Brain (organoid and tissue), 16 donors: ENCODE measurements at places on chromosomes 12 and 14. TPM values are rescaled to one million over a fixed set of nuclear protein-coding genes. Genes with fewer than 3 reads are reported as not detected.

ANKRD9 gene
- polyA plus RNA-seq: 9.0 TPM

TAS2R50 gene
- polyA plus RNA-seq: not detected

RD3L gene
- polyA plus RNA-seq: not detected

TGM1 gene
- 1.8 TPM for polyA plus RNA-seq

NELL2 gene
- 14.0 TPM for polyA plus RNA-seq

EGLN3 gene
- 23.4 TPM for polyA plus RNA-seq

PLEKHD1 gene
- 0.27 TPM for polyA plus RNA-seq
